Stimulated activated naive CD8-positive, alpha-beta T cell treated with anti-CD3 and anti-CD28 coated beads, Interleukin-15, amount 100 ng/mL, for 72 hours (primary cell): ENCODE measurements at places on chromosomes 1 and 21.

- no peak for DNase-seq
These were observed 24.3 kb upstream of the DUSP10 start for GRCh38 chr1:221766210-221766609.

DNA sequence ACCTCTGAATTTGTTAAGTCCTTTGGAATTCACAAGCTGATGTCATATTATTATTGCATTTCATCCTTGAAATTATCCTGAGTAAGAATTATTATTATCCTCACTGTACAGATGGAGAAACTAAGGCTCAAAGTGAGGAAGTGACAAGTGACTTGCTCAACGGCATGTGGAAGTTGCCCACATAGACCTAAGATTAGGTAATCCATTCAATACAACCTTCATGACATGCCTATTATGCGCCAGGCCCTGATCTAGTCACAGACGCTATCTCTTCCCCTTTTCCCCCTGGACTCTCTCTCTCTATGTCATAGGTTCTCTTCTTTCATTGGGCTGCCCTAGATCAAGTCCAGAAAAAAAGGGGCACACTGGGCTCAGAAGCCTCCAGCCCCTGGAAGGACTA is 84.9 kb upstream of the KCNK2 start:
- DNase-seq: no peak

- DNase-seq: no peak
These were observed 4.8 kb downstream of the MYBPH start for GRCh38 chr1:203170625-203171330.

- no peak for DNase-seq
These were observed 271.3 kb downstream of the DNM3 start for GRCh38 chr1:172112576-172112975.

DNA sequence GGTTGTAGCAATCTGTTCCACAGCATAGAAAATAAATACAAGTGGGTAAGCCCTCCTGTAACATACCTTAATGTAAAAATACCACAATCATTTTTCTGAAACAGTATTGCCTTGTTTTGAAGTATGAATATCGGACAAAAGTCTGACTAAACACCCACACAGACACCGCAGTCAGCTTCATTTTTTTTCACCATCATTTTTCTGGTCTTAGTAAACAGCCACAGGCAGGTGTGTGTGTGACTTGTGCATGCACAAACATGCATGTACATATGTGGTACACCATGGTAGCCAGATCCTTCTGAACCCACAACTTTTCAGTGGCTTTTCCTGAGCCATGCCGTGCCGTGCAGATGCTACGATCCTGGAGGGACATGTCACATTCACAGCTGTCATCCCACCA is 261.7 kb downstream of the PCP4 start:
- DNase-seq: no peak

GRCh38 chr1:169044296-169044695 is 62.2 kb upstream of the ATP1B1 start:
- peak; percentile 52 for DNase-seq

GRCh38 chr1:19762175-19762779 is 37.4 kb downstream of the TMCO4 start:
- DNase-seq: peak; percentile 12

GRCh38 chr1:18176619-18177018 is 69.0 kb downstream of the IGSF21 start:
- DNase-seq: no peak

- peak; percentile 65 for DNase-seq
These were observed 749 bp downstream of the IBA57 start for GRCh38 chr1:228166170-228166936.

DNA sequence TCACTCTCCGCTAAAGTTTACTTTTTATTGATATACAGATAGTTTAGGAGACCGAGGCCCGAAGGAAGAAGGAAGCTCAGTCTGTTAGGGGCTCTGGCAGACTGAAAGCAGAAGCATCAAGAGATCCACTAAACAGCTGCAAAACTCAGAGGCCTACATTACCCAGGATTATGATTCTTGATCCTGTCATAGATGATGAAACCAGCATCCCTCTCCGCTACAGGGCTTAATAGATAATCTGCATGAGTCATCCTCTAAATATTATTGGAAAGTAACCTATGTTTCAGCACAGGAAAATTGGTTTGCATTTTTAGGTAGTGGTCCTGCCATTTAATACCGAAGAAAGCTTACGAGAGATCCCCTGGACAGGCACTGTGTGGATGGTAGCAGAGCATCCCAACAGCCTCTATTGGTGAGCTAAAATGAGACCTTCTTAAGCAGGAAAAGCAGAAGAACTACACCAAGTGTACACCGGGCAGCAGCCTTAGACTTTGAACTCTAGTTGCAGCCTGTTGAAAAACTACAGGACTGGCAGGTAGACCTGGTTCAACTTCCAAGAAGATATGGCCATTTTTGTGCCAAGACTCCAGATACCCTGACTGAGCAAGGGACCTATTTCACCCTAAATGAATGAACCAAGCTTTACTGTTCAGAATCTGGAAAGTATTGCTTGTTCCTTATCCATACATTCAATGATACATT is 6.8 kb downstream of the CASQ2 start:
- DNase-seq: no peak

DNA sequence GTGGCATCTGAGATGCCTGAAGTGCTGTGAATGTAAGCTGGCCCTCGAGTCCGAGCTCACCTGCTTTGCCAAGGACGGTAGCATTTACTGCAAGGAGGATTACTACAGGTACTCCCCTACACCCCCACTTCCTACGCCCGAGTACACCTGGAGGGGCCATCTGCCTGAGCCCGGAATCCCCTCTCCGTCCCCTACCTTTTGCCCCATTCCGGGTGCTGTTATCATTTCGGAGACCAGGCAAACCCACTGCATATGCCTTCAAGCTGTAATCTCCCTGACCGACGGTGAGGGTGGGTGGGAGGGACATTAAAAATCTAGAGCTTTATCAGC is 2.9 kb downstream of the LHX9 start:
- no peak for DNase-seq

DNA sequence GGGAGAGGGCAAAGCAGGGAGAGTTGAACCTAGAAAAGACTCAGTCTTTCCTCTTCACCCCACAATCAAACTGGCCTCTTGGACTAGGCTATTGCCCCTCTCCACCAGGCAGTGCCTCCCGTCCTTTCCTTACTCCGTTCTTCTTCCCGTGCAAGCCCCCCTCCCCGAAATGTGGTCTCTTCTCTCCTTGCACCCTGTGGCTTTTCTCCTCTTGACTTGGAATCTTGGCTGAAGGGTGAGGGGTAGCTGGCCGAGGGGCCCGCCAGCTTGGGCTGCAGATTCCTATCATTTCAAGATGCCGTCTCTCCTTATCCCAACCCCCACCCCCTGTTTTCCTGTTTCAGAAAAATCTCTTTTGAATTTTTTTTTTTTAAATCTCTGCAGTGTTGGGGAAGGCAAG is 1.6 kb downstream of the WNT2B start:
- no peak for DNase-seq

DNA sequence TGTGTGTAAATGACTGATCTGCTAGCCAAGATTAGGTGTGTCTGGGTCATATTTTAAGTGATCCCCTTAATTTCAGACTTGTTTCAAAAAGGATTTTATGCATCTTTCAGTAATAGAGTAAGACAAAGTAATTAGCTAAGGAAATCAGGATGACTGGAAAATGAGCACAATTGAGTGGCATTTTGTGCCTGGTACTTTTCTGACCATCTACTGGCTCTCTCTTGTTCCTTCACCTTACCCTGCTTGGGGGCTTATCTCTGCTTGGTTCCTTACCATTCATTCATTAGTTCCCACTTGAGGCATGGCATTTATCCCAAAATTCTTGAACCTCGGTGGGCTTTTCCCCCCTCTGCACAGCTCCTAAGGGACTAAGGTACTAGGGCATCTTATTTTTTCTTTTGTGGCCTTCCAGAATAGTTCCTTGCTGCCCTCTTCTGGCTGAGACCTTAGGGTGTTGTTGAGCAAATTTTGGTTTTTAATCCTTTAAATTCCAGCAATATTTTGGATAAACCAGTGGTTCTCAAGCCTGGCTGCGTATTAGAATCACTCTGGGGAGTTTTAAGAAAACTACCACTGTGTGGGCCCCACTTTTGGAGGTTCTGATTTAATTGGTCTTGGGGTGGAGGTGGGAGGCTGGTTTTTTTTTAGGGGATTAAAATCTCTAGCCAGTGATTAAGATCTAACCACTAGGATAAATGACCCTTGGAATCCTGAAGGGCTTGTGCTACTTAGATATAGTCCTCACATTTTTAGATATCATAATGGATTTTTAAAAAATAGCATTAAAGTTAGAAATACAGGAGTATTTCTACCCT is 50.8 kb downstream of the HS2ST1 start:
- peak; percentile 4 for DNase-seq

GRCh38 chr1:225942574-225942973 is 1.6 kb upstream of the LEFTY2 start:
- no peak for DNase-seq

DNA sequence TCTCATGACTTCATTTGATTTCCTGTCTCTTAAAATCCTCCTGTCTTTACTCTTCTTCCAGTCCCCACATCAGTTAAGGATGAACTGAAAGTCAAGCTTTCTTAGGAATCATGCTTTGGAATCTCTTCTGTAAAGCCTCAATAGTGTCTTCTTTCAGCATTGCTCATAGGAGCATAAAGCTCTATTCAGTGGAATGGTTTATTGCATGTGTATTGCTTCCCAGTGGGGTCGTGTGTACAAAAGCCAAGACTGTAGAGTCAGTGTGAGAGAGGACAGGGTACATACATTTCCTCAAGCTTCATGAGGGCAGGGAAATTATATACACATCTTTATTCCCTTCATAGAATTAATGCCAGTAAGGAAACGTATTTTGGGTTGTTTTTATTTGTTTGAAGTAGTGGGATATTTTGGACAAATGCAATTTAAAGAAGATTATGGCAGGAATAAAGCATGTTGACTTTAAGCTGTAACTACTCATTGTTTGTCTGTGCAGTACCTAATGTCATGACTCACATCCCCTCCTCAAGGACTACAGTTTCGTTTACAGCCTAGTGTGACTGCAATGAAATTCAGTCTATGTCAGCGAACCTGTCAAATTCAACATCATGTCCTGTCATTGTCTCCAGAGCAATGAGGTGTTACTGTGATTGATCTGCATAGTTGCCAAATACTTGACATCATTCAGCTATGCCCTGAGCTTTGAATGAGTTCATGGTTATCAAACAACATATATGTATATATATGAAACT is 2164.2 kb downstream of the NCAM2 start:
- no peak for DNase-seq

DNA sequence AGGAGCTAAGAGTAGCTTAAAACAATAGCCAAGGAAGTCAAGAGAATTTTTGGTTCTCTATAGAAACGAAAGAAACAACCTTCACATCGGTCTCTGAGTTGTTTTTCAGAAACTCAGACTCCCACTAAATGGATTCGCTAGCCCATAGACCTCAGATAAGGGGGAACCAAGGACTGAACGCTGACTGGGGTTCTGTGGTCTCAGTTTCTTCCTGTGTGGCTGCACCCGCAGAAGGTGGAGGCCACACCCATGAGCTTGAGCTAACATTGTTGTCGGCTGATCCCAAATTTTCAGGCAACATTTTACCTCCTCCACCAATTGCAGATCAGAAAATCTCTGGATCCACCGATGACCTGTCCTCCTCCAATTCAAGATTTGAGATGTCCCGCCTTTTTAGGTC is 456.1 kb downstream of the AJAP1 start:
- no peak for DNase-seq

DNA sequence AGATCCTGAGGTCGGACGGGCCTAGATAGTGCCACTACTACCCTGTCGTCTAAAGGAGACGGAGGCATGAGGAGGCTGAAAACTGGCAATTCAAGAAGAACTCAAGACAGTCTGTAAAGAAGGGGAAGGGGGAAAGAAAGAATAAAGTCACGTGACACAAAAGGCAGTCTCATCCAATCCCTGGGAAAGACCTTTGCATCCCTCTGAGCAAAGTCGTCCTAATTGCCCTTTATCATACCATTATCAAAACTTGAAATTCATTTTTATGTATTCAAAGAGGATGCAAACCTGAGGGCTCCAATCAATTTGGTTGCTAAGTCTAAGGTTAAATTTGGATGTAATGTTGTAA is 2.2 kb downstream of the DUSP10 start:
- DNase-seq: no peak
